ENCODE measurements at places on chromosomes 11 and 22. TPM values are rescaled to one million over a fixed set of nuclear protein-coding genes. Genes with fewer than 3 reads are reported as not detected.

The CNIH2 gene
- total RNA-seq: 3.2 TPM

The GPR152 gene
- not detected for total RNA-seq

DNA sequence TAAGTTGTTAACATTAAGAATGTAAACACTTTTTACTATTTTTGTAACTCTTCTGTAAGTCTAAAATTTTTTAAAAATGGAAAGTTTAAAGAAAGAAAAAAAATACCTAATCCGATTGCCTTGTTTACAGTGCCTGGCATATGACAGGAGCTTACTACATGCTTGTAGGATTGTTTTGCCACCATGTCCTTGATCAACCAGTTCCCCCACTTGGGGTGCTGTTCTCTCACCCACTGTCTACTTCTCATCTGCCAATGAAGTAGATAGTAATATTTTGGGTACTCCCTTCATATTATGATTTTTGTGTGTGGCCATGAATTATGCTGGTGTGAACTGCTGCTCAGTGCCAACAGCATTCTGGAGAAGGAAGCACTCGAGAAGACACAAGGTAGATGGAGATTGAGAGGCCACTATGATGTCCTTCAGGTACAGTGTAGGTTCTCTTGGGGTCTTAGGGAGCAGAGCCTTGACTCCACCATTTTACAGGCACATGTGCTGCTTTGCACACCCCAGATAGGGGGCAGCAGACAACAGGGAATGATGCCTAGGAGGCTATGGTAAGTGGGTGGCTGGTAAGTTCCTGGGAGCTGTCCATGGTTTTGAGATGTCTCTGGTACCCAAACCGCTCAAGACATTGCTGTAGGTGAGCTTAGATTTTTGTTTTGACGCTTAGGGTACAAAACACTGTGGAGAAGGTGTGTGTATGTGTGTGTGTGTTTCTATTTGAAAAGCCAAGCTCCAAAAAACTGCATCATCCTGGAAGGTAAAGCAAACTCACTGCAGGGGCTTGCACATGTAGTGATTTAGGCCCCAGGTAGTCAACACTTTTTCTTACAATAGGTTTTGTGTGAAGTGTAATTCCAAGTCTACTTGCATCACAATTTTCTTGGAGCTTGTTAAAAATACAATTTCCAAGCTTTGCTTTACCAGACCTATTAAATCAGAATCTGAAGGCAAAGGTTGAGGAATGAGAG lies 494.5 kb upstream of the LARGE1 start:
- no peaks in the 10 kb centered on the region for H3K27me3 ChIP-seq
- no peaks in the 10 kb centered on the region for H3K36me3 ChIP-seq

GRCh38 chr11:44946263-44946662 lies 4.4 kb downstream of the TP53I11 start:
- peak; percentile 93 for DNase-seq
- peaks cover 21% of the 10 kb centered on the region for H3K4me1 ChIP-seq
- H3K27ac ChIP-seq: no peak overlapping the region
- no peaks in the 10 kb centered on the region for H3K36me3 ChIP-seq
- no peaks in the 10 kb centered on the region for H3K27me3 ChIP-seq
- no peak overlapping the region for H3K4me3 ChIP-seq

DNA sequence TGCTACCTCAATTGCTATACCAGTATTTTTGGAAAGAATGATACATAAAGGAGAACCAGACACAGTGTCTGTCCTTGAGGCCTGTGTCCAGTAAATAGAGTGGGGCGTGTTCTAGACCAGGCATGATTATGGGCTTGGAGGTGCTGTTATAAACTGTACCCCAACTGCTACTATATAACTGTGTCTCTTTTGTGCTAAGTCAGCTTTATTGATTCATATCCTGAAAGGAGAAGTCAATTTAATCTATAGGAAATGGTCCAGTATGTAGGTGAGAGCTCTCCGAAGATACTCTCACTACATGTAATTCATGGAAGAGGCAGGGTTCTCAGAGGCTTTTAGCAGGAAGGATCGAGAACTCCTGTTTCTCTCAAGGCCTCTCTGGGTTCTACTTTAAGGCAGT lies 334.3 kb downstream of the TMEM135 start:
- no peak overlapping the region for H3K27ac ChIP-seq
- no peaks in the 10 kb centered on the region for H3K27me3 ChIP-seq
- H3K4me3 ChIP-seq: no peak overlapping the region
- H3K4me1 ChIP-seq: no peaks in the 10 kb centered on the region
- DNase-seq: no peak
- no peaks in the 10 kb centered on the region for H3K36me3 ChIP-seq

- DNase-seq: no peak
- no peaks in the 10 kb centered on the region for H3K36me3 ChIP-seq
- H3K4me1 ChIP-seq: no peaks in the 10 kb centered on the region
- H3K27ac ChIP-seq: no peak overlapping the region
Measured at GRCh38 chr11:122523846-122524805, 131.4 kb upstream of the UBASH3B start.

GRCh38 chr11:76263657-76264056 lies 57.4 kb upstream of the WNT11 start:
- H3K4me1 ChIP-seq: no peaks in the 10 kb centered on the region
- H3K36me3 ChIP-seq: no peaks in the 10 kb centered on the region
- H3K27ac ChIP-seq: no peak overlapping the region
- no peak for DNase-seq
- no peaks in the 10 kb centered on the region for H3K27me3 ChIP-seq

The HTR3A gene
- total RNA-seq: not detected

DNA sequence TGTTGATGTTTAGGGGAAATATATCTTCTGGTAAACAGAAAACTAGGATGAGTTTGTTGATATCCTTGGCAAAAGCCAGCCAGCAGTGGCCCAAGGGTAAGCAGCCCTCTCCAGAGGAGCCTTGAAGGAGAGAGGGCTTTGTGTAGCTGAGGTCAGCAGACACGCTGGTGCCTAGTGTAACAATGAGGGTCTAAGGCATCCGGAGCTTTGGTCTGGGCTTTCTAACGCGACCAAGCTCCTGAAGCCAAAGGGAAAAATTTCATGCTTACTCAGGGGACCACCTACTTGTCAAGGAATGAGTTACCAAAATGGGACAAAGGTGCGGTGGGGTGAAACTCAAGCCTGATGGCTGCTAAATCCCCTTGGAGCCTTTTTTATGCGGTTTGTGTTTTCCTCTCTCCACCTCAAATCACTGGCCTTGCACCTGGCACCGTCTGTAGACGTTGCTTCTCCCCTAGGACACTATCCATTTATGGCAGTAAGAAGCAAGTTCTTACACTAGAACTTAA lies 134.9 kb downstream of the DBX1 start:
- no peak overlapping the region for H3K27ac ChIP-seq
- no peaks in the 10 kb centered on the region for H3K36me3 ChIP-seq
- H3K27me3 ChIP-seq: no peaks in the 10 kb centered on the region

DNA sequence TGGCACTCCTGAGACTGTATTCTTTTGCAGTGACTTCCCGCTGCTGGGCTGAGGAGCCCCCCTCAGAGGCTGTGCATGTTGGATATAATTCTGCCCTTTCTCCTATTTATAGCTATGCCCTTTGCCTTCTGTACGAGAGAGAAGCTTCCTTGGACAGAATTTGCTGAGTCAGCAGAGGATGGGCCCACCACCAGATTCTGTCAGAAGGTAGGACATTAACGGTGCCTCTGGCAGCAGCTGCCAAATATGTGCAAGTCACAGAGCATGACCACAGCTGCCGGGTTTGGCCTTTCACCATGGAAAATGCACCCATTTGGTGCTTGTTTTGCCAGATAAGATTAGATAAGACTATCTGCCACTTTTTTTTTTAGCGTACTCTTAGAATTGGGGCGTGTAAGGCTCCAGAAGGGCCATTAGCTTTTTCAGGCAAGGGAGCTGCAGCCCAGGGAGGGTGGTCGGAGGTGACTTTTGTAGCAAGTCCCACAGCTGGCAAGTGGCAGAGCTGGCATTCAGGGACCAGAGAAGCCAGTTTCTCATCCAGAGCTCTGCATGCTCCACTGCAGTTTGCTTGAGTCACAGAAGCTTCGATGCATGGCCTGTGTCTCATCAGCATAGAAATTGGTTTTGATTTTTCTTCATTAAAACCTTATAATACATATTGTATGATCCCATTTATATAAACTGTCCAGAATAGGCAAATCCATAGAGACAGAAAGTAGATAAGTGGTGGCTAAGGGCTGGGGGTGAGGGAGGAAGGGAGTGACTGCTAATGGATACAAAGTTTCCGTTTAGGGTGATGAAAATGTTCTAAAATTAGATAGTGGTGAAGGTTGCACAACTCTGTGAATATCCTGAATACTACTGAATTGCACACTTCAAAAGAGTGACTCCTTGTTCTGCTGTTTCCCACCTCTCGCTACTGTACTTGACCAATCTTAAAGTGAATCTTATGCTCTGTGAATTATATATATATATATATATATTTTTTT lies 15.8 kb downstream of the UPB1 start:
- no peak overlapping the region for H3K4me3 ChIP-seq
- peaks cover 10% of the 10 kb centered on the region for H3K4me1 ChIP-seq
- H3K27me3 ChIP-seq: no peaks in the 10 kb centered on the region
- DNase-seq: no peak

The CHEK1 gene
- 2.5 TPM for total RNA-seq

DNA sequence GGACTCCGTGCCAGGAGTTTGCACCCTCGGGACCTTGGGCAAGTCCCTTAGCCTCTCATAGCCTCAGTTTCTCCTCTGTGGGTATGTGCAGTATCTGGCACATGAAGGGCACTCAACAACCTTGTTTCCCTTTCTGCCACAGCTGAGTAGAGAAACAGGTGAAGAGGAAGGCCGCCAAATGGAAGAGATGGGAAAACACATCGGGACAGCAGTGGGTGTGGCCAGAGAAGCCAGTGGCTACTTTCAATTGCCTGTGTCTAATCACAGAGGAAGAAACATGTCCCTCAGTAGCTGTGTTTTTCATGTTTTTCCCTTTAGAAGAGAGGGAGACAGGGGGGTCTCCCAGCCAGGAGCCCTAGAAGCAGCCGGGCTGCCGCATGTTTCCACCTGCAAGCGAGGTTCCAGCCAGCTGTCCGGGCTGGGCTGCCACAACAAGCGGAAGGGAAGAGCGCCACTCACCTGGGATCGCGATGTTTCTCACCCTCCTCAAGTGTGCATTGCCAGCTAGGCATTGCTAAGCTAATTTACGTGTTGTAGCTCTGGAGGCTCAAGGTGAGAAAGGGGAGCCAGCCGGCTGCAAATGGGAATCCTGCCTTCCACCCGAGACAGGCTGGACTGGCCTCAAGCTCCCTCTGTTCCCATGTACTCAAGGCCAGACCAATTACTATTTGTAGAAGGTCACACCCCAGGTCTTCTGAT lies 16.7 kb downstream of the ASPHD2 start:
- no peak overlapping the region for H3K4me3 ChIP-seq
- H3K27me3 ChIP-seq: no peaks in the 10 kb centered on the region
- H3K4me1 ChIP-seq: no peaks in the 10 kb centered on the region

The CCDC73 gene
- not detected for total RNA-seq

GRCh38 chr11:67405688-67406339 lies 1.9 kb downstream of the TBC1D10C start:
- no peak overlapping the region for H3K27ac ChIP-seq
- no peak for DNase-seq
- H3K36me3 ChIP-seq: no peaks in the 10 kb centered on the region
- H3K4me1 ChIP-seq: peaks cover 15% of the 10 kb centered on the region
- H3K27me3 ChIP-seq: no peaks in the 10 kb centered on the region
- no peak overlapping the region for H3K4me3 ChIP-seq

The OR6A2 gene
- total RNA-seq: not detected

The FEN1 gene
- total RNA-seq: 9.6 TPM

- no peaks in the 10 kb centered on the region for H3K27me3 ChIP-seq
- H3K4me1 ChIP-seq: peaks cover 11% of the 10 kb centered on the region
- H3K27ac ChIP-seq: no peak overlapping the region
- DNase-seq: no peak
- no peak overlapping the region for H3K4me3 ChIP-seq
- peaks cover 8% of the 10 kb centered on the region for H3K36me3 ChIP-seq
Measured at GRCh38 chr11:66509131-66509561, 1.3 kb upstream of the BBS1 start.

DNA sequence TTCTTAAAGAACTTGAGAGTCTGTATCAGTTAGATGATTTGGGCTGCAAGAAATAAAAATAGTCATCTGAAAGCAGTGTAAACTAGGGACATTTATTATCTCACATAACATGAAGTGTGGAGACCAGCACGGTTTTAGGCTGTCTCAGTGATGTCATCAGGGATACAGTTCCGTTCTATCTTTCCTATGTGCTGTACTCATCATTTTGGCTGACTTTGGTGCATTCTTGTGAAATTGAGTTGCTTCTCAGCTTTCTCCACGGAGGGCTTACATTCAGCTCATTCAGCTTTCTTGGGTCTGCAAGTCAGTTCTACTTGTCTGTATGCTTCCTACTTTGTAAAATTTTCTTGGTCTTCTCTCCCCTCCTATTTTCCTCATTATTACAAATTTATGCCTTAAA lies 51.8 kb upstream of the LIN7C start:
- H3K36me3 ChIP-seq: no peaks in the 10 kb centered on the region
- no peak overlapping the region for H3K27ac ChIP-seq

DNA sequence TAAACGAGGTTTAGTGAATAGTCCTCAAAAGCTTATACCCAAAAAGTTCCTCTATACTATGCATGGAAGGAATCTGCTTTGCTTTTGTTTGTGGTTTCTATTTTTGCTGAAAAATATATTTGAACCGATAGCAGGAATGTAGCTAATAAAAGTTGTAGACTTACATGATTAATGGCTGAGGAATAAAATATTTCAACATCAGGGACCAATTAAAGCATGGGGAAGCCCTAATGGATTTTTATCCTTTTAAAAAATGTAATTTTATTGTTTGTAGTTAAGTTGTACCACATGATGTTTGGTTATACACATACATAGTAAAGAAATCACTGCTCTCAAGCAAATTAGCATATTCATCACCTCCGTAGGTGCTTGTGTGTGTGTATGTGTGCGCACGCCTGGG lies 295.3 kb upstream of the CNTN5 start:
- no peaks in the 10 kb centered on the region for H3K36me3 ChIP-seq
- no peak for DNase-seq
- no peak overlapping the region for H3K4me3 ChIP-seq
- no peak overlapping the region for H3K27ac ChIP-seq

- H3K36me3 ChIP-seq: no peaks in the 10 kb centered on the region
- no peak overlapping the region for H3K4me3 ChIP-seq
- peak; percentile 94 for DNase-seq
- H3K4me1 ChIP-seq: peaks cover 56% of the 10 kb centered on the region
- H3K27ac ChIP-seq: peak overlapping the region; percentile 81
Measured at GRCh38 chr11:33690290-33691065, 10.1 kb downstream of the C11orf91 start.

The PRR33 gene
- not detected for total RNA-seq

The NXPE4 gene
- total RNA-seq: not detected

GRCh38 chr11:92552942-92553341 lies 328.3 kb downstream of the FAT3 start:
- no peaks in the 10 kb centered on the region for H3K36me3 ChIP-seq
- DNase-seq: no peak
- no peak overlapping the region for H3K4me3 ChIP-seq

The HBB gene
- total RNA-seq: 591 TPM

The LRP5 gene
- total RNA-seq: 42.5 TPM

- no peak within 1 kb of the TSS for H3K27ac ChIP-seq
- H3K4me1 ChIP-seq: no peaks in the 10 kb centered on the region
- H3K4me3 ChIP-seq: no peak within 1 kb of the TSS
- H3K27me3 ChIP-seq: no peaks in the 10 kb centered on the region
Measured at GRCh38 chr11:19201737-19202605, at the start of gene CSRP3. TSS of gene CSRP3 (minus strand) at chr11:19201983. CDS start at chr11:19192448, 9,535 bp downstream.

The CRYBB3 gene
- total RNA-seq: not detected

All from vagina (tissue), 2 donors.